ENCODE measurements at places on chromosomes 2 and 18.

DNA sequence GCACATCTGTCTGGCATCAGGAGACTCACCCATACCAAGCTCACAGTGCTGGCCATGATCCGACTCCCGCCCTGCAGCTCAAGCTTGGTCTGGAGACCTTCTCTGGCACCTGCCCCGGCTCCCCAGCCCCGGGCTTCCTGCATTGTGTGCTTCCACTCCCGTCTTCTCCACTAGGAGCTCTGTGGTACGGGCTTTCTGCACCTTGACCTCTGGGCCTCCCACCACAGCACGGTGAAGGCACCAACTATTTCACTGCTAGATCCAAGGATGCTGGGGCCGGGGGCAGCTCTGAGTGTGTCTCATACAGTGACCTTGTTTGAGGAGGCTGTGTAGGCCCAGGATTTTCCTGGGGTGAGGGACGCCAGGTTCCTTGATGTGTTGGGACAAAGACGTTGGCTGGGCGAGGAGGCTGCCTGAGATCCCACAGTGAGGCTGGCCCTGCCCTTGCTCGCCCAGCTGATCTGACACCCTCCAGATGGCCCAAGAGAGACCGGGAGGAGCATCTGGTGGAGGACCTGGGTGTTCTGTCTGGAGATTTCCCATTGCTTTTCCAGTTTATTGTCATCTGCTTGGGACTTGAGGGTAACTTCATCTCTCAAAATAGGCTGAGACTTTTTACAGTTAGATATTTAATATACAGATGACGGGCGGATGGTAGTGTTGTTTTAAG is 64.0 kb downstream of the HPCAL1 start:
- H3K4me3 ChIP-seq = no peak overlapping the region
- H3K36me3 ChIP-seq = no peaks in the 10 kb centered on the region
- DNase-seq = no peak

DNA sequence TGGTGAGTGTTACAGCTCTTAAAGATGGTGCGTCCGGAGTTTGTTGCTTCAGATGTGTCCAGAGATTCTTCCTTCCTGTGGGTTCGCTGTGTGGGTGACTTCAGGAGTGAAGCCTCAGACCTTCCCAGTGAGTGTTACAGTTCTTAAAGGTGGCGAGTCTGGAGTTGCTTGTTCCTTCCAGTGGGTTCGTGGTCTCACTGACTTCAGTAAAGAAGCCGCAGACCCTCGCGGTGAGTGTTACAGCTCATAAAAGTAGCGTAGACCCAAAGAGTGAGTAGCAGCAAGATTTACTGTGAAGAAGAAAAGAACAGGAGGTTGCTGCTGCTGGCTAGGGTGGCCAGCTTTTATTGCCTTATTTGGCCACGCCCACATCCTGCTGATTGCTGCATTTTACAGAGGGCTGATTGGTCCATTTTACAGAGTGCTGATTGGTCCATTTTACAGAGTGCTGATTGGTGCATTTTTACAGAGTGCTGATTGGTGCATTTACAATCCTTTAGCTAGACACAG is 34.0 kb upstream of the SPTBN1 start:
- peaks cover 2% of the 10 kb centered on the region for H3K36me3 ChIP-seq
- DNase-seq = no peak
- no peaks in the 10 kb centered on the region for H3K27me3 ChIP-seq
- H3K27ac ChIP-seq = no peak overlapping the region
- peaks cover 5% of the 10 kb centered on the region for H3K4me1 ChIP-seq
- peak overlapping the region; percentile 73 for H3K4me3 ChIP-seq

DNA sequence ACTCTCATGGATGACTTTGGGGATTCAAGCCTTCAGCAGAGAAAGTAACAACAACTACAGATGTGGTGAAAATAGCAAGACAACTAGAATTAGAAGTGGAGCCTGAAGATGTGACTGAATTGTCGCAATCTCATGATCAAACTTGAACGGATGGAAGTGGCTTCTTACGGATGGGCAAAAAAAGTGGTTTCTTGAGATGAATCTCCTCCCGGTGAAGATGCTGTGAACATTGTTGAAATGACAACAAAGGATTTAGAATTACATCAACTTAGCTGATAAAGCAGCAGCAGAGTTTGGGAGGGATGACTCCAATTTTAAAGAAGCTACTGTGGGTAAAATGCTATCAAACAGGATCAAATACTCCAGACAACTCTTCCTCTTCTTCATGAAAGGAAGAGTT is 43.1 kb downstream of the AAK1 start:
- peak overlapping the region; percentile 80 for H3K27ac ChIP-seq
- no peaks in the 10 kb centered on the region for H3K36me3 ChIP-seq
- H3K27me3 ChIP-seq = no peaks in the 10 kb centered on the region

GRCh38 chr2:154849482-154849881 is 151.0 kb downstream of the KCNJ3 start:
- H3K4me1 ChIP-seq = no peaks in the 10 kb centered on the region
- no peaks in the 10 kb centered on the region for H3K27me3 ChIP-seq

- peaks cover 28% of the 10 kb centered on the region for H3K27me3 ChIP-seq
Measured at GRCh38 chr2:23409248-23409647, 24.3 kb downstream of the KLHL29 start.

DNA sequence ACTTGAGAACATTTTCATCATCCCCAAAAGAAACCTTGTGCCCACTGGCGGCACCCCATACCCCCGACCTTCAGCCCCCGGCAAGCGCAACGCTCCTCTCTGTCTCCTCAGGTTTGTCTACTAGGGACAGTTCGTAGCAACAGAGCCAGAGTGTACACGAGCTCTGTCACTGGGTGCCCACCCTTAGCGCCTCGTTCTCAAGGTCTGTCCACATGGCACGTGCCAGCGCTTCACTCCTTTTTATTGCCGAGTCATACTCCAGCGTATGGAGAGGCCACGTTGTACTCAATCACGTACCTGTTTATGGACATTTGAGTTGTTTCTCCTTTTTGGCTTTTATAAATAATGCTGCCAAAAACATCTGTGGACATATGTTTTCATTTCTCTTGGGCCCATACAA is 30.3 kb upstream of the GPC1 start:
- H3K4me1 ChIP-seq = peaks cover 29% of the 10 kb centered on the region
- no peaks in the 10 kb centered on the region for H3K36me3 ChIP-seq
- DNase-seq = peak; percentile 1
- H3K27ac ChIP-seq = peak overlapping the region; percentile 81
- H3K27me3 ChIP-seq = peaks cover 6% of the 10 kb centered on the region

DNA sequence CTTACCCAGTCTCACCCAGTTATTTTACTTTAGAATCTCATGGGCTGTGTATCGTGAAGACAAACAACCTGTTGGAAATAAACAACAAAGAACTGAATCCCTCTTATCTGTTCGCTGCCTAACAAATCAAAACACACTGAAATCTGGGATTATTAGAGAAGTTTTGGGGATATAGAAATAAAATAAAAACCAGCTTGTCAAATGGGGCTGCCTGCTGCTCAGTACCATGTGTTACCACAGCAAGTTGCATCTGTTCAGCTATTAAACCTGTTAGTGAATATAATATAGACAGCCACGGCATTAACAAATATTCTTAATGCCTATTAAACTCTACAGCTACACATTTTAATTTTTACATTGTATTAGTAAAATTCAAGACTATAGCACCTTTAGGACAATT is 810.8 kb downstream of the NRXN1 start:
- H3K27me3 ChIP-seq = no peaks in the 10 kb centered on the region
- DNase-seq = no peak
- no peaks in the 10 kb centered on the region for H3K4me1 ChIP-seq
- no peaks in the 10 kb centered on the region for H3K36me3 ChIP-seq
- no peak overlapping the region for H3K27ac ChIP-seq

DNA sequence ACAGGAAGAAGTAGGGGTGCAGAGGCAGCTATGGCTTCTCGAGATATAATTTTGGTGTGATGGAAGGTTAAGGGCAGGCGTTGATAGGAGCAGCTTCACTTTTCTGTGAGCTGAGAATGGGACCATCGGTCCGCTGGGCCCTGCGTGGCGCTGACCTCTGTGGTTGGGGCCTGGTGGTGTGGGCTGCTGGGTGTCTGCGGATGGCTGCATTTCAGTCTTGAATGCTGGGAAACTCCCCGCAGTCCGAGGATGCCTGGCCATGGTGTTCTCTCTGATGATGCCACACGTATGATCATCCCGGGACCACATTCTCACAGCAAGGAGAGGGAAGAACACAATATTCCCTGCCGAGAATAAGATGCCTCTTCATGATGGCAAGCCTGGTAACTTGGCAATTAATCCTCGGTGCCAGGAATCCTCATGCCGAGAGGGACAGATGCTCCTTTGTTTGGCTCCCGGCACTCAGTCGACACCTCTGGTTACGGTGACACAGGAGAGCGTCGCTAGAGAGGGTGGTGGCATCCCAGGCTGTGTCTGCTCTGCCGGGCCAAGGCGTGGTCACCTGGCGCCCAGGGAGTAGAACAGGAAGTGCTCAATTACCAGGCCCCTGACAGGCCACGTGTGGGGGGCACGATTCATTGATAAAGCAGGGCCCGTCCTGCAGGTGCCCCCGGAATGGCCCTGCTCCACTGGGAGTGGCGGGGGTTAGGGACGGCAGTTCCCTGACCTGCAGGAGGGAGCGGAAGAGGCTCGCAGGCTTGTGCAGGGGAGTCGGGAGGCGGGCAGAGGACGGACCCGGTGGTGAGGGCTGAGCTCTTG is 119.4 kb upstream of the CTDP1 start:
- H3K4me3 ChIP-seq = no peak overlapping the region
- peaks cover 3% of the 10 kb centered on the region for H3K4me1 ChIP-seq
- H3K36me3 ChIP-seq = no peaks in the 10 kb centered on the region
- H3K27ac ChIP-seq = no peak overlapping the region
- H3K27me3 ChIP-seq = peaks cover 6% of the 10 kb centered on the region

DNA sequence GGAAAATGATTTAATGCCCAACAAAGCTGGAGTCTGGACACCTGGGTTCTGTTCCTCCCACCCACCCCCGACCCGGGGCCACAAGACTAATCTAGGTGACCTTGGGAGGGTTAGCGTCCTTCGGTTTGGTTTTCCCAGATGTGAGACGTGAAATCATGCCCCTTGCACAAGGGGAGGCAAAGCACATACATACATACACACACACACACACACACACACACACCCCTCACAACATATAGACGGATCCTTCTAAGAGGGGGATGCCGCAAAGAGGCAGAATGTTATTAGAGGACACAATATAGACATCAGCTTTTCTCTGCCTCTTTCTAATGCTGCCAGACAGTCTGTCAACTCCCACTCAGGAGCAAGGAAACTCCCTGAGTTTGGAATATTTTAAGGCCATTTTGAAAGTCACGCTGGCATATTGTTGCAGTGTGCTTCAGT is 616 bp upstream of the RBMS1 start:
- no peaks in the 10 kb centered on the region for H3K36me3 ChIP-seq
- H3K27ac ChIP-seq = peak overlapping the region; percentile 93
- no peak for DNase-seq
- peaks cover 26% of the 10 kb centered on the region for H3K4me1 ChIP-seq
- no peaks in the 10 kb centered on the region for H3K27me3 ChIP-seq

- H3K36me3 ChIP-seq = peaks cover 7% of the 10 kb centered on the region
- no peak for DNase-seq
- no peak overlapping the region for H3K4me3 ChIP-seq
- peaks cover 17% of the 10 kb centered on the region for H3K4me1 ChIP-seq
- no peak overlapping the region for H3K27ac ChIP-seq
Measured at GRCh38 chr2:37232131-37232933, 874 bp downstream of the NDUFAF7 start.

DNA sequence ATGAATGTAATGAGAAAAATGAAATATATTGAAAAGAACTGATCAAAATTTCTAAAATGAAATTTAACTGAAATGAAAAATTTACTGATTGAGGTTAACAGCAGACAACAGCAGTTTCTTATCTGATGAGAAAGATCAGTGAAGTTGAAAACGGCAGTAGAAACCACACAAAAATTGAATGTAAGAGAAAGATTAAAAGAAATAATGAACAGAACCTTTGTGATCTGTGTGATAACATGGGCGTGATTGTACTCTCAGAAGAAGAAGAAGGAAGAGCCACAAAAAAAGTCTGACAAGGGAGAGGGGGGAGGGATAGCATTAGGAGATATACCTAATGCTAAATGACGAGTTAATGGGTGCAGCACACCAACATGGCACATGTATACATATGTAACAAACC is 45.2 kb downstream of the FAM117B start:
- H3K36me3 ChIP-seq = no peaks in the 10 kb centered on the region

DNA sequence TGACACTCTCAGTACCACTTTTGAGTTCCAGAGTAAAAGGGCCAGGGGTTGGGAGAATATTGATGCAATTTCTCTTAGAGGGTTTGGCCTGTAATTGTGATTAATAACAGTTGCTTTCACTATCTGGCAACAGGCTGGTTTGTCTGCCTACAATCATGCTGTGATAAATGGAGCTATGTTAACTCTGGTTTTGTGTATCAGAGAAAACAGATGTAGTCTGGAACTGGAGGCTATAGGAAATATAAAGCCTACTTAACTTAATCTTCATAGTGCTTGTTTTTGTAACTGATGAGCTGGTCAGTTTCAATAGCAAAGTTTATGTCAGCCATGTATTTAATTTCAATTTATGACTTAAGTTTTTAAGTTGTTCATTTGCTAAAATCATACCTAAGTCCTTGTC is 138.0 kb downstream of the AGPS start:
- H3K4me3 ChIP-seq = no peak overlapping the region
- DNase-seq = no peak
- no peaks in the 10 kb centered on the region for H3K4me1 ChIP-seq
- no peaks in the 10 kb centered on the region for H3K27me3 ChIP-seq

DNA sequence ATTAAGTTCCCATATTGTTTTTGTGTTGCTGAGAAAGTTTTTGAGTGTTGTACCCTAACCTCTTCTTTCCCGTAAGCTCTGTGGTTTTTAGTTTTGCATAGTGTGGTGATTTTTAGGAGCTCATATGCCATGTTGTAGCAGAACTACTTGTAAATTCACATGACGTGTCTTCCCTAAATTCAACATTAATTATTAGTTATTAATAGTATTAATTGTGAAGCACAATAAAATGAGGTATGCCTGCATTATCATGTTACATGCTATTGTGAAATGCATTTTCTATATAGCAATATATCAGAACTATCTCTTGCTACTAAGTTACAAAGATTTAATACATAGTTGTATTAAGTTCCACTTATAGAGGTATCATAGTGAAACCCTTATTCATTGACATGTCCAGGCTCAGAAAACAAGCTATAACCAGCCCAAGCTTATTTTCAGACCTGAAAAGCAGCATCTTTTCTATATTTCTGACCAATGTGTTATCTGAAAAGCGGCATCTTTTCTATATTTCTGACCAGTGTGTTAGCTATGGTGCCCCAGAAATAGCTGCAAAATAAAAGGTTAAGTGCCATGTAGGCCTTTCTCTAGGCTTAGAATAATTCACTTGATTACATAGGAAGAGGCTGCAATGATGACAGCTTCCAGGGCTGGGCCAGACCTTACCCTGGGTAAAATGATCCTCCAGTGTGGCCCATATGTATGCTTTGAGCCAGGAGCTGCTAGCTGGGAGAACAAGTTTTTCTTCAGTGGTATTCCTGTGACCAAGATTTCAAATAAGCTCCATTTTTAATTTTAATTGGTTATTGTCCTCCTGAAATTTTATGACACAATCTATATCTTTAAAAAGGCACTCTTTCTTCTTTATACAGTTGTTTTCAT is 21.6 kb downstream of the EPAS1 start:
- H3K27ac ChIP-seq = no peak overlapping the region
- peaks cover 43% of the 10 kb centered on the region for H3K27me3 ChIP-seq
- H3K4me1 ChIP-seq = peaks cover 4% of the 10 kb centered on the region
- no peak overlapping the region for H3K4me3 ChIP-seq

All from T-helper 17 cell (primary cell).